ENCODE measurements at places on chromosomes 1 and 21.
A peak's percentile ranks its signal among the peaks of the same experiment; 100 is the strongest.

DNA sequence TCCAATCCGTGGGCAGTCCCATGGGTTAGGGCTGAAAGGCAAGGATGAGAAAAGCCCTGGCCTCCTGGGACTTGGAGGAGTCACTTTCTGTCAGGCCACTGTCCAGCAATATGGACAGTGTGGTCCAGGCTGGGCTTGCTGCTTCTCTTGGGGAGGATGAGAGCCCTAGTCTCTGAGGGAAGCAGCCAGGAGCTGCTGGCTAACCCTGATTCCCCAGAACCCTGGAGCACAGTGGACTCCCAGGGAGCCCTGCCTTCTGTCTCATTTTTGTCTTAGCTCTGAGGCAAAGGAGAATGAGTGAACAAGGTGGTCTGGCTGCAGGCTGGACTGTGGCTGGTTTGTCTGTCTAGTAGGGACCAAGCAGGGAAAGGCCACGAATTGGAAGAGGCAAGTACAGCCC lies 23.8 kb upstream of the EDN2 start:
- peaks cover 9% of the 10 kb centered on the region for H3K36me3 ChIP-seq
- H3K4me3 ChIP-seq, result no peak overlapping the region
- H3K27me3 ChIP-seq, result no peaks in the 10 kb centered on the region
- DNase-seq, result no peak

DNA sequence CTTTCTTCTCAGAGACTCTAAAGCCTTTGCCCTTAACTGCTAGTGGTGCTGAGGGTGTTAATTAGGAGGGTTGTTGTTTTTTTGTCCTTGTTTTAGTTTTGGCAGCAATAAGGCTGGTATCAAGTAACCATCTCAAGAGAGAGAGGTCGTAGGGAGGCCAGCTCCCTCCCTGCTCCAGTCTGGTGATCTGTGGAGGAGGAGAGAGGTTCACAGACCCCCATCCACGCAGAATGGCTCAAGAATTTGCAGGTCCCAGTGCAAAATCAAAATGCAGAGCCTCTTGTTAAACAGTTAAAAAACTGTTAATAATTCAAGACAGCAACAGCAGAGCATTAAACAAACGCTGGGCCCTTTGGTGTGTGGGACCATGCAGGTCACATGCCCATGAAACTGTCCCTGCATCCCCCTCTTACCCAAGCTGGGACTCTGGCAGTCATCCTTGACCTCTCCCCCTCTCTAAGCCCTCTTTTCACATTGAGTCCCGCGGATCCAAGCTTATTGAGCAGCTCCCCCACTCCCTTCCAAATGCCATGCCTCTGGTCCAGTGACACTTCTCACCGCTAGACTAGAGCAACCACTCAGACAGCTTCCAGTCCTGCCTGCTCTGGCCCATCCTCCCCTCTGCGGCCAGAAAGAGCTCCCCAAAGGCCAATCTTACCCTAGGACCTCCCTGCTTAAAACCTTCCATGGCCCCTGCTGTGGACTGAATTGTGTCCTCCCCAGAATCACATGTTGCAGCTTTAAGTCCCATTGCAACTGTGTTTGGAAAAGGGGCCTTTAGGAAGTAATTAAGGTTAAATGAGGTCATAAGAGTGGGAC lies 47.7 kb upstream of the RPL11 start:
- H3K36me3 ChIP-seq, result no peaks in the 10 kb centered on the region
- H3K4me1 ChIP-seq, result peaks cover 7% of the 10 kb centered on the region
- H3K27ac ChIP-seq, result no peak overlapping the region
- H3K27me3 ChIP-seq, result no peaks in the 10 kb centered on the region
- no peak for DNase-seq
- no peak overlapping the region for H3K4me3 ChIP-seq

- no peaks in the 10 kb centered on the region for H3K27me3 ChIP-seq
- H3K4me3 ChIP-seq, result no peak overlapping the region
- DNase-seq, result no peak
- peak overlapping the region; percentile 16 for H3K27ac ChIP-seq
Observed at GRCh38 chr1:167548059-167548932, 5.3 kb downstream of the CREG1 start.

- peak overlapping the region; percentile 99 for H3K4me3 ChIP-seq
- peaks cover 19% of the 10 kb centered on the region for H3K4me1 ChIP-seq
- H3K36me3 ChIP-seq, result no peaks in the 10 kb centered on the region
Observed at GRCh38 chr1:174158767-174159251, 511 bp upstream of the RABGAP1L start.
